IPS DF 6.9 (cell line): ENCODE measurements at places on chromosomes 3 and 15.

DNA sequence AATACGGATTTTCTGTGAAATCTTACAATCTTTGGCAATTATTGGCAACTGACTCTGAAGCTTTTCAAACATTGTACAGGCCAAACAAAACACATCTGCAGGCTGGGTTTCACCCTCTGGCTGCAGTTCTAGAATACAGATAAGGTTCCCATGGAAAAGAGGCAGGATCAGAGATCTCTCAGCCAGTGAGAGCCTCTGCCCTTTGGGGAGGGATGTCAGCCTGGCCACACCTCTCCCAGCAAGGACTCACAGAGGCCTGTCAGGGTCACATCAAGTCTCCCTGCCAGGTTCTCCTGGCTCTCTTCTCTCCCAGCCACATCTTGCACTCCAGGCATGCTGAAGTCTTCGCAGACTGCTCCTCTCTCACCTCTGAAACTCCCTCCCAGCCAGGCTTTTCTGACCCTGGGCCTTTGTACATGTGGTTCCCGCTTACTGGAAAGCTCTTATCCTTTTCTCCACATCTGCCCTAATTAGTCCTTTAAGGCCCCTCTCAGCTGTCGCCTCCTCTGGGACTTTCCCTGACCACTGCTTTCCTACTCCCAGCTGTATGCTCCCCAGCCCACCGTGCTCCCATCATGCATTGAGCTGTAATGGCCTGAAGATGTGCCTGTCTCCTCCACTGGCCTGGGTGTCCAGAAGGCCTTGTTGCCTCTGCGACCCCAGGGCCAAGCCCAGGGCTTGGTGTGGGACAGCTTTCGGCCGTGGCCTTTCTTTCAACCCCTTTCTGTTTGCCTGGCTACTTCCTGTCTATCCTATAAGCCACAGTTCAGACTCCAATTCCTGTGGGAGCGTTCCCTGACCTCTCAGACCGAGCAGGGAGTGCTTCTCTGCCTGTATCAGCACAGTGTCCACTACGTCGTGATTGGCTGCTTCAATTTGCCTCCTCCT lies 4.3 kb downstream of the RBP1 start:
- DNase-seq, result no peak

DNA sequence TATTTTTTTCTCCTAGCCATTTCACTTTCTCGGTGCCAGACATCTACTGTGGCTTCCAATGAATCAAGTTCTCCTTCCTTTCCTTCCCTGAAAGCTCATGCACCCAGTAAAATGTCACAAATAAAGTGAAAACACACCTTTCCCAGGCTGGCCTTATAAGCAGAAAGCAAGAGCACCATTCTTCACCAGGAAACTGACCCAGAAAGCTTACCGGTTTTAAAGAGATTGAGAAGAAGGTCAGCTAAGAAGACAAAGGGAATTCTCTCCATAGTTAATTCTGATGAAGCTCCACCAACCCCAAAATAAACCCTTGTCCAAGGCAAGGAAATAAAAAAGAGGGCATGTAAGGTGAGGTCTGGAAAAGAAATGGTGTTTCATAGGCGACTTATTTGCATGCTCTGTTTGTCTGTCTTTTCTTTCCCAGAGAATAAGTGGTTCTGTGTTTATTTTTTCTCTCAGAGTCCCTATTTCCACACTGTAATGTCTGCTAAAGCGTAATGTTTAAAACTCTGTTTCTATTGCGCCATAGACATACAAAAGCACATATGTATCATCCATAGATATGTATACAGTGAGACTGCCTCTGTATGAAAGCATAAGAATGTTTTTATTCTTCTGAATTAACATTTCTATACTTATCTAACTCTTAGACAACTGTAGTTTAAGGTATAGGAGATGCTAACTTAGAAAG lies 2.8 kb downstream of the LSAMP start:
- DNase-seq, result no peak

GRCh38 chr3:44905446-44906157 lies 31.2 kb downstream of the TGM4 start:
- DNase-seq, result no peak

- no peak for DNase-seq
These were observed 86.4 kb upstream of the TTBK2 start for GRCh38 chr15:43006991-43007390.

DNA sequence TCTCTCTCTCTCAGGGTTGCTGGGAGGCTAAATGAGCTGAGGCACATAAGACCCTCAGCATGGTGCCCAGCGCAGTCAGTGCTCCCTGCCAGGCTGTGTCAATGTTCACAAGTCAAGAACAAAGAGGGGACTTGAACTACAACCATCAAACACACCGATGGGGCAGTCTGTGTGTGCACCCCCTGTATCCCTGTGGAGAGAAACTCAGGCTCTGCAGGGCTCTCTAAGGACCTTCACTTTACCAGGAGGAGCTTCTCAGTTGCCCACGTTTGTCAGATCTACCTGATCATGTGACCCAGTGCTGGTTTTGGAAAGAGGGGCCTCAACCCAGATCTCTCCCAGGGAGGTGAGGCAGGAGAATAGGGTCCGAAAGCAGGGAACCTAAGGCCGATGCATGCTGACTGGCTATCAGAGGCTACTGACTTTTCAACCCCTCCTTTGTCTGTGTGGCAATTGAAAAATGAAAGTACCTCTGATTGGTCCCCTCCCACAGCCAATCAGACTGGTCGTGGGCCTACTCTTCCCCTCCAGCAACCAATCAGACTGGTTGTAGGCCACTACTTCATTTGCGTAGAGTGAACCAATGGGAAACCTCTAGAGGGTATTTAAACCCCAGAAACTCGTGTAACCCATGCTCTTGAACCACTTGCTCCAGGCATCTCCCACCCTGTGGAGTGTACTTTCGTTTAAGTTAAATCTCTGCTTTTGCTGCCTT lies 34.0 kb downstream of the RHCG start:
- no peak for DNase-seq

- no peak for DNase-seq
These were observed 244.8 kb downstream of the ALCAM start for GRCh38 chr3:105611304-105612192.

GRCh38 chr3:134483195-134483900 lies 2.4 kb downstream of the ANAPC13 start:
- DNase-seq, result no peak

DNA sequence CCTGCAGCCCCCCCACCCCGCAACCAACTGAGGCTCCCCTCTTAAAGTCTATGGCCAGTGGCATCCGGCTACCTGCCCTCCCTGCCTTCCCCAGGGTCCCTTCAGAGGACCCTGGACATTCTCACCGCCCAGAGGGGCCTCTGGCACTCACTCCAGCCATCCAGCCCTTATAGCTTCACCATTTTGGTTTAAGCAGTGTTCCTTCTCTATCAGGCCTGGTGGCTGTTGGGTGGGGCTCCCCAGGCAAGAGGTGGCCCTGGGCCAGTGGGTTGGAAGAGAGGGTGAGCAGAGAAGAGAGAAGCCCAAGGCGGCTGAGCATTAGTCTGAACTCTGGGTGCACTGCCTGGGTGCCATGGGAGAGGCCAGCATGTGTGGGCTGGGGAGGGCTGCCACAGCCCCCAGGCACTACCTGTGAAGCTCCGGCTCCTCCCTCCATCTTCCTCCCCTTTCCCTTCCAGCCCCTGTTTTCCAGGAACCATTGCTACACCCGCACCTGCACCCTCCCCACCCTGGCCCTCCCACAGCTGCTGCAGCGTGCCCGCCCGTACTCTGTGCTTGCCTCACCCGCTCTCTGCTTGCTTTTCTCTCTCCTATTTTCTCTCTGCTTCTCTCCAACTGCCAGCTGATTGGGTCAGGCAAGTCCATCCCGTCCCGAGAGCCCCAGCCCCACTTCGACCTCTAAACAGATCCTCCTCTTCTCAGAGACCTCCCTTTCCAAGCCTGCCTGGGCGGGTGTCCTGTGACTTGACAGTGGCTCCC lies 168.2 kb downstream of the TBC1D2B start:
- no peak for DNase-seq

- DNase-seq, result no peak
These were observed 157.6 kb downstream of the NFKBIZ start for GRCh38 chr3:102006812-102007485.

GRCh38 chr15:22949074-22949547 lies 31.1 kb downstream of the CYFIP1 start:
- DNase-seq, result peak; percentile 13

DNA sequence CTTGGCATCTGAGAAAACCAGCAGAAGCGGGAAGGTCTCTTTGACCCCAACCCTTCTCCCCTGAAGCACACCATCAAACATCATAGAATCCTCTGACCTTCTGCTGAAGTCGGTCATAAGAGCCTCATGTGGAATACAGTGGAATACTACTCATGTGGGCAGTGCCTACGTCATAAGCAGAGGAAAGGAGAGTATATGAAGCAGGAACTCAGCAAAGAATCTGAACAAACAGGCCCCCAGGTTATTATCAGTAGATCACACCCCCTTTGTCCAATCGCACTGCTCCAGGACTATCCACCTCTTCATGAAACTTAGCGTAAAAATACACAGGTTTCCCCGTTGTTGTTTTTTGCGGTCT lies 394.1 kb upstream of the PROK2 start:
- DNase-seq, result no peak

GRCh38 chr3:149892371-149892770 lies 78.3 kb downstream of the PFN2 start:
- no peak for DNase-seq

- no peak for DNase-seq
These were observed 215.8 kb downstream of the RYR3 start for GRCh38 chr15:33526532-33526931.

GRCh38 chr3:149908424-149908957 lies 62.2 kb downstream of the PFN2 start:
- DNase-seq, result no peak

GRCh38 chr15:64247906-64248541 lies 85.2 kb upstream of the PPIB start:
- no peak for DNase-seq

DNA sequence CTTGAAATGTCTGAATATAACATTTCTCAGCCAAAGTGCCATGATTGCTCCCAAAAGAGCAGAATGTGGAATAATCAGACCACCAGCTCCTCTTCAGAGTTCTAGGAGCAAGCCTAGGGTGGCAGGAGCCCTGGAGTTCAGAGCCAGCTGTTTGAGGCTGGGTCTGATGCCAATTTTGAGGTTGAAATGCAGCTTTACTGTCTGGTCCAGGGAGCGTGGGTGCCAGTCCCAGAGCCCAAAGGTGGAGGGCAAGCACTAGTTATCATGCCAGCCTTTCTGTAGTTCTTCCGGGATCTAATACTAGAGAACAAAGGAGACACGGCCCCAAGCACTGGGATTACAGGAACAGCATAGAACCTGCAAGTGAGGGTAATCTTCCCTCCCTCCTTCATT lies 69.3 kb downstream of the TNFAIP8L3 start:
- no peak for DNase-seq

DNA sequence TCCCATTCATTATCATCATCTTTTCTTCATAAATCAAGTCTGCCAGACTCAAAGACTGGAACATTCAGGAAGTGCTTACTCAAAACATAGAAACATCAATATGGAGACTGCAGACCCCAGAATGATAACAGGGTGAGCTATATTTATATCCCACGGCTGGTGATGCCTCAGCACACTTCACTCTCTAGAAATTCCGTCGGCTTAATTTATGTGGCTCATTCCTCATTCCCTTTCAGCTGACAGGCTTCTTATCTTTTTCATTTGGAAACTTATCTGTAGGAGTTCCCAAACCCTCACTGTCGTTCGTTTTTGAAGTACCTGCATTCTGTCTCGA lies 45.5 kb downstream of the RFTN1 start:
- no peak for DNase-seq

GRCh38 chr15:31338318-31338878 lies 11.8 kb downstream of the KLF13 start:
- DNase-seq, result no peak

DNA sequence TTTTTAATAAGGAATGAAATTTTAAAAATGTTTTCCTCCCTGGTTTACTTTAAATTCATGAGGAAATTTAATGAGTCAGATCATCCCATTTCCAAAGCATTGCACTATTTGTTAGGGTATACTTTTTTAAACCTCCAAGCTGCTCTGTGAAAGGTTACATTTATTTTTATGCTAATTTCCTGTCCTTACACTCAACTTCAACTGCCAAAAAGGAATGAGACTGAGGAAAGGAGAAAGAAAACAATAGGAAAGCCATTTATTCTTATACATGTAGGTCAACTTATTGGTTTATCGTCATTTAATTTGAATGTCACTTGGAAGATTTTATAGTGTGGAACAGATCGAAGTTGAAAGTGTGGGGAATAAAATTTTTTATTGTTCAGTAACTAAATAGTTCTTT lies 104.1 kb downstream of the ALCAM start:
- DNase-seq, result no peak

DNA sequence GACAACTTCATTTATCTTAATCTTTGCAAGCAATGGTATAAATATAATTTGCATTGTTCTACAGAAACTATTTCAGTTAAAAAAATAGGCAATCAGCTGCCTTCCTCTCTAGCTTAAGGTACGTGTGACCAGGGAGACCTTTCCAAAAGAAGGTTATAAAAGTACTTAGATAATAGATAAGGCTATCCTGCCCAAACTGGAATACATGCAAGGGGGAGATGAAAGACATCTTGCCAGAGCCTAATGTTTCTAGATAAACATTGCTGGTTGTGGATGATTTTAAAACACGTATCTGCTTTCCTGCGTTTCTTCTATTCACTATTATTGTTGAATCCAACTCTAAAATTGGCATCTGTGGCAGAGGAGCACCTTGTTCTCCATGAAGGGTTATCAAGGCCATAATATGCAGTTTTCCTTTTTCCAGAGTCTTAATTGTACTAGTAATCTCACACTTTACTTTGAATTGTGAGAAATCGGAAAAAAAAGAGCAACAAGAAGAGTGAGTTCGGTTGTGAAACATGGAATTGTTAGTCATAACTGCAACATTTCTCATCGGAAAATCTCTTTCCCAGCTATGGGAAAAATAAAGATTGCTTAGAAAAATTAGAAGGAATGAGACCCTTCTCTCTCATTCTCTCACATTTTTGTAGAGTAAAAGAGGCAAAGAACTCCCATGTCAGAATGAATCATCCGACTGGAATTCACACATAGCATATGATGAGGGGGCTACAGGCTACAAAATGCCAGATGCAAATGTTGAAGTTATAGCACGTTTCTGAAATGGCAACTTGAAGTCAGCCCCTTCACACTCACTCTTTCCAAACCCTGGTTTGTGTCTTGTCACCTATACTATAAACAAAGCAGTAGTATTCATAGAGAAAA lies 936.1 kb upstream of the NR2F2 start:
- DNase-seq, result no peak

- DNase-seq, result peak; percentile 4
These were observed 69.8 kb upstream of the BFSP2 start for GRCh38 chr3:133330065-133330464.

DNA sequence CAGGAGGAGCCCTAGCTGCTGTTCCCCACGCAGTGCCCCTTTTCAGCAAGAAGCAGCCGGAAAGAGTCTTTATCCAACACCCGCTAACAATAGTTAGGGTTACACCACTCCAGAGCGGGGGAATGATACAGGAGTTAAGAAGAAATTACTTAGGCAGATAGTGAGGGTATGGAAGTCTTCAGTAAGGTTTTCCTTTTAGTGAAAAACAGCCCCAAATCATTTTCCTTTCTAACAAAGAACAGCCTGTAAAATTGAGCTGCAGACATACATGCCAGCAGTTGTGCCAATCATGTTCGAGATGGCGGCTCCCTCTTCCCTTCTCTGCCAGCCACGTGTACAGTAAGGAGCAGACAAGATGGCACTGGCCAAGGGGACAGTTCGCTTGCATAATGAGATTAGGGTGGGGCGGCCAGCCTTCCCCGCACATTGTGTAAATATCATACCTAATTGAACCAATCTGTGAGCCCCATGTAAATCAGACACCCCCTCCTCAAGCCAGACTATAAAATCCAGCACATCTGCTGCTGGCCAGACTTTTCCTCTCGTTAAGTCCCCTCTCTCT lies 18.5 kb upstream of the SENP5 start:
- DNase-seq, result no peak

- DNase-seq, result no peak
These were observed 235.3 kb upstream of the ST8SIA2 start for GRCh38 chr15:92158426-92158825.
